ENCODE measurements at places on chromosomes 3 and 15. TPM values are rescaled to one million over a fixed set of nuclear protein-coding genes. Genes with fewer than 3 reads are reported as not detected.

The TMEM40 gene
- total RNA-seq: not detected

- no peaks in the 10 kb centered on the region for H3K36me3 ChIP-seq
- peaks cover 7% of the 10 kb centered on the region for H3K4me1 ChIP-seq
- no peaks in the 10 kb centered on the region for H3K27me3 ChIP-seq
- no peak overlapping the region for H3K27ac ChIP-seq
- DNase-seq: peak; percentile 33
Observed at GRCh38 chr15:85019815-85020590, 38.3 kb downstream of the PDE8A start.

DNA sequence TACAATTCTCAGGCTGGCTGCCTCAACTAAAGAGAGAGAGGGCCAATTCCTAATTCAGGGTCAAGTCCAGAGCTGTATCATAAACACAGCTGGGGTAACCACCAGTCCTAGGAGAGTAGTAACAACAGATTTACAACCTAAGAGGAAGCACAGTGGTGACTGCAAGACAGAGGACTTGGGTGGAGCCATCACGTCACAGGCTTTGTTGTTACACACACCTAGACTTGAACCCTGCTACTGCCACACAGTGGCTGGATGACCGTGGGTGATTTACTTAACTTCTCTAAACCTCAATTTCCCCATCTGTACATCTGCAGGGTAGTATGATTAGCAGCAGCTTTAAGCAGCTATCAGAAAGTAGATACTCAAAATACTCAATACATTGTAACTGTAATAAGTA is 78.6 kb downstream of the MYLK start:
- H3K27ac ChIP-seq: no peak overlapping the region
- DNase-seq: no peak
- no peaks in the 10 kb centered on the region for H3K27me3 ChIP-seq
- no peak overlapping the region for H3K4me3 ChIP-seq
- H3K4me1 ChIP-seq: no peaks in the 10 kb centered on the region

The MAP1A gene
- total RNA-seq: 21.3 TPM

- H3K27me3 ChIP-seq: no peaks in the 10 kb centered on the region
- H3K36me3 ChIP-seq: no peaks in the 10 kb centered on the region
- no peak overlapping the region for H3K4me3 ChIP-seq
- DNase-seq: no peak
- no peak overlapping the region for H3K27ac ChIP-seq
Observed at GRCh38 chr3:143479727-143480126, 360.2 kb downstream of the CHST2 start.

- no peaks in the 10 kb centered on the region for H3K36me3 ChIP-seq
- no peak overlapping the region for H3K4me3 ChIP-seq
- peaks cover 11% of the 10 kb centered on the region for H3K4me1 ChIP-seq
- no peak for DNase-seq
- H3K27ac ChIP-seq: no peak overlapping the region
- H3K27me3 ChIP-seq: peaks cover 60% of the 10 kb centered on the region
Observed at GRCh38 chr3:181725830-181726229, 14.1 kb downstream of the SOX2 start.

- H3K4me3 ChIP-seq: no peak overlapping the region
- no peaks in the 10 kb centered on the region for H3K27me3 ChIP-seq
- H3K27ac ChIP-seq: no peak overlapping the region
- no peaks in the 10 kb centered on the region for H3K36me3 ChIP-seq
Observed at GRCh38 chr3:63030666-63031065, 155.4 kb upstream of the CADPS start.

- DNase-seq: no peak
- H3K4me3 ChIP-seq: no peak overlapping the region
- no peaks in the 10 kb centered on the region for H3K36me3 ChIP-seq
- no peaks in the 10 kb centered on the region for H3K27me3 ChIP-seq
- H3K4me1 ChIP-seq: peaks cover 7% of the 10 kb centered on the region
Observed at GRCh38 chr3:127690106-127690505, 17.4 kb downstream of the ABTB1 start.
